ENCODE measurements at places on chromosomes 1 and 21.

DNA sequence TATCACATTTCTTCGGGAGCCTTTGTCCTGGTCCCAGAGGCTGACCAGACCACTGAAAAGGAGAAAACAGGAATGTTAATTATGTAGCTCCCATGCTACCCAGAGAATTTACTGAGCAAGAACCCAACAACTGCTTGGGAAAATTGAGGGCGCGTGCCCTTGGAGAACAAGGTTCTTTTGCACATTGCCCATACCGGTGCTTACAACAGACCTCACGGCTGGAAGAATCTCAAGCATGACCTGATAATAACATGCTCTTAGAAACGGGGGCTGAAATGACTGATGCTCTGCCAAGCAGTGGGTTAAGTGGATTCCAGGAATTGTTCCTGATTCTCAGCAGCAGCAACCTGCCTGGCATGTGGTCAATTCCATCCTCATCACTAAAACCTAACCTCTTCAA lies 49.3 kb upstream of the AJAP1 start:
- DNase-seq: no peak

GRCh38 chr1:173393659-173394000 lies 83.5 kb upstream of the PRDX6 start:
- DNase-seq: no peak

- no peak for DNase-seq
These were observed 23.6 kb upstream of the SPSB1 start for GRCh38 chr1:9269078-9269501.

DNA sequence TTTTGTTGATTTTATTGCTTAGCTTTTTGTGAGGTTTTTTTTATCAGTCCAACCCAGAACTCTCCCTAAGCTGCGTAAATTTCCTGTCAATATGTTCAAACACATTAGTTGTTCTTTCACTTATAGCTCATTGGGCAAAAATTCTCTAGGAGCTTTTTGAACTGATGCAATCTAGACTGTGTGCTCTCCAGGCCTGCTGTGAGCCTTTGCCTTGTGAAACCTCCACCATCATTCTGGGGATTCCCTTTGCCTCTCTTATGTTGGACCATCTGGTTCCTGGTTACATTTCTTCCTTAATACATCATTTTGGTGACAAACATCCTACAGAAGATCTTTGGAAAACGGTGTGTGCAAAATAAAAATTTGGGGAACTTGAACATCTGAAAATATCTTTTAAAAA lies 247.2 kb downstream of the LRRC7 start:
- DNase-seq: no peak

GRCh38 chr1:64513545-64513944 lies 43.6 kb downstream of the CACHD1 start:
- no peak for DNase-seq

- peak; percentile 27 for DNase-seq
These were observed 48.0 kb upstream of the ZC3H11B start for GRCh38 chr1:219660666-219661463.

- DNase-seq: no peak
These were observed 899.7 kb downstream of the ADGRL2 start for GRCh38 chr1:82700476-82700875.

- no peak for DNase-seq
These were observed 1.4 kb upstream of the DNAJC11 start for GRCh38 chr1:6703016-6703415.

GRCh38 chr1:37958690-37959089 lies 11.8 kb upstream of the INPP5B start:
- no peak for DNase-seq

DNA sequence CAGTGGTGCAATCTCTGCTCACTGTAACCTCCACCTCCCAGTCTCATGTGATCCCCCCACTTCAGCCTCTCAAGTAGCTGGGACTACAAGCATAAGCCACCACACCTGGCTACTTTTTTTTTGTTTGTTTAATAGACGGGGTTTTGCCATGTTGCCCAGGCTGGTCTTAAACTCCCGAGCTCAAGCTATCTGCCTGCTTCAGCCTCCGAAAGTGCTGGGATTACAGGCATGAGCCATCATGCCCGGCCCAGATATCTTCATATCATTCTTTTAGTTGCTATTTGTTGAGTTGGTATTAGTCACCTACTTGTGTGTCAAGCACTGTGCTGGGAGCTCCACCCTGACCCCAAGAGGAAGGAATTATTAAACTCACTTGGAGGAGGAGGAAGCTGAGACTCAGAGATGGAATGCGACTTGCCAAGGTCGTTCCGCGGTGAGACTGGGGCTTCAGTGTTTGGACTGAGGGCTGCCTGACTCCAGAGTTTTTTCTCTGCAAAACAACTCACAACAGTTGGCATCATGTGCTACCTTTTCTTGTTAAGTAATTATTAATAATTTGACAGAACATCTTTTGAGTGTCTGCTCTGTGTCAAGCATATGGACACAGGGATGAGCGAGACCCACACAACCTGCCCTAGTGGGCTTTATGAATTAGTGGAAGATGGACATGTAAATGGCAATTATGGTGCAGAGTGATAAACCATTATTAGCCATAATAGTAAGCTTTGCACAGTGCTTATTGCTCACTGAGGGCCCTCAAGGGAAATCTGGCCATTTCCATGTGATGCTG lies 132.0 kb downstream of the FOXD2 start:
- DNase-seq: no peak

DNA sequence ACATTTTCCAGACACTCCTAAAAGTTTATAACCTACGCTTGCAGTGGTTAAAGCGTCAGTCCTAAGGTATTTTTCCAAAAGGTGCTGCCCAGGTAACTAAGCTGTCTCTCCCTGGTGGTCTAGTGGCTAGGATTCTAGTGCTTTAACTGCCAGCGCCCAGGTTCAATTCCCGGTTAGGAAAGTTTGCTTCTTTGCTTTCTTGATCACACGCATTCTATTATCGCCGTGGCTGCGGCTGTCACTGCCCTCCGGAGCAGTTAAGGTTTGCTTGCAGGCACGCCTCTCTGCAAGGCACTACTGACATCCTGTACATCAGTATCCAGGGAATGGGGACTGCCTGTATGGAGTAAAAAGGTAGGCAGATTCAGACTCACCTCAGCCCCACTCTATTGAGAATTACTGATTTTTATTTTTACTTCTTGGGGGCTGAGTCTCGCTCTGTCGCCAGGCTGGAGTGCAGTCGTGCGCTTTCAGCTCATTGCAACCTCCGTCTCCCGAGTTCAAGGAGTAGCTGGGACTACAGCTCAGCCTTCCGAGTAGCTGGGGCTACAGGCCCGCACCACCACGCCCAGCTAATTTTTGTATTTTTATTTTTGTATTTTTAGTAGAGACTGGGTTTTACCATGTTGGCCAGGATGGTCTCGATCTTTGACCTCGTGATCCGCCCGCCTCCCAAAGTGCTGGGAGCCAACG lies 53.2 kb upstream of the CFAP126 start:
- DNase-seq: no peak

GRCh38 chr1:118890851-118891384 lies 97.2 kb downstream of the TBX15 start:
- DNase-seq: no peak

GRCh38 chr1:100441146-100441545 lies 88.8 kb downstream of the CDC14A start:
- no peak for DNase-seq

- DNase-seq: no peak
These were observed 383.2 kb downstream of the DISC1 start for GRCh38 chr1:232009741-232010140.

GRCh38 chr1:182173808-182174512 lies 112.4 kb upstream of the ZNF648 start:
- DNase-seq: no peak

DNA sequence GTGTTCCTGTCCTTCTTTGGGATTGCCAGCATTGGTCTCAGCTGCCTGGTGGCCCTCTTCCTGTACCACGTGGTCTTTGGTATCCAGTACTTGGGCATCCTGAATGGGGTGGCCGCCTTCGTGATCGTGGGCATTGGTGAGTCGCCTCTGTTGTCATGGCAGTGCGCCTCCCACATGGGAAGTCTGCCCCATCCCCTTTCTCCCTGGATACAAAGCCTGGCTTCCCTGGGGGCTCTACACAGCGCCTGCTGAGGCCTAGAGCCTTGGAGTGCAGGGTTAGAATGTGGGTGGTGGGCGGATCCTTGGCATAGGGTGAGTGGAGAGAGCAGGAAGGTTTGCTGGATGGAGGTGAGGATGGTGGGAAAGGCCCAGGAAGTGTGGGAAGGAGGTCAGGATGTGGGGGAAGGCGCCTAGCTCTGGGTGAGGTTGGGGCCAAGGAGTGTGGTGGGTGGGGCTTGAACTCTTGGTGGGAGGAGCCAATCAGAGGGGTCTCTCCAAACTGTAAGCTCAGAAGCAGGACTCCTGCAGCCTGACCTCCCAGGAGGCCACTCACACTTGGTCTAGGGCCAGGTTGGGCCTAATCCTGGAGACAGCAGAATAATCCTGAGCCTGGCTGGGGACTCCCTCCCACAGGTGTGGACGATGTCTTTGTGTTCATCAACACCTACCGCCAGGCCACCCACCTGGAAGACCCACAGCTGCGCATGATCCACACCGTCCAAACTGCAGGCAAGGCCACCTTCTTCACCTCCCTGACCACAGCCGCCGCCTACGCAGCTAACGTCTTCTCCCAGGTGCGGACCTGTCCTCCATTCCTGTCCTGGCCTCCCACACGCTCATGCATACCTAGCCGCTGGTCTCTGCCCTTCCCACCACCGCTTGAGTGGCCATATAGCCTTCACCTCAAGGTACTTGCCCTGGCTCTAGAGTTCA lies 36.7 kb downstream of the DISP3 start:
- DNase-seq: no peak

Data from stimulated activated CD4-positive, alpha-beta T cell treated with anti-CD3 and anti-CD28 coated beads, Interleukin-15, amount 100 ng/mL, for 48 hours (primary cell).